Caudate nucleus (tissue), 63 donors: ENCODE measurements at places on chromosomes 5 and 9.

GRCh38 chr9:36897478-36897877, 136.6 kb downstream of the PAX5 start:
- no peak for DNase-seq

DNA sequence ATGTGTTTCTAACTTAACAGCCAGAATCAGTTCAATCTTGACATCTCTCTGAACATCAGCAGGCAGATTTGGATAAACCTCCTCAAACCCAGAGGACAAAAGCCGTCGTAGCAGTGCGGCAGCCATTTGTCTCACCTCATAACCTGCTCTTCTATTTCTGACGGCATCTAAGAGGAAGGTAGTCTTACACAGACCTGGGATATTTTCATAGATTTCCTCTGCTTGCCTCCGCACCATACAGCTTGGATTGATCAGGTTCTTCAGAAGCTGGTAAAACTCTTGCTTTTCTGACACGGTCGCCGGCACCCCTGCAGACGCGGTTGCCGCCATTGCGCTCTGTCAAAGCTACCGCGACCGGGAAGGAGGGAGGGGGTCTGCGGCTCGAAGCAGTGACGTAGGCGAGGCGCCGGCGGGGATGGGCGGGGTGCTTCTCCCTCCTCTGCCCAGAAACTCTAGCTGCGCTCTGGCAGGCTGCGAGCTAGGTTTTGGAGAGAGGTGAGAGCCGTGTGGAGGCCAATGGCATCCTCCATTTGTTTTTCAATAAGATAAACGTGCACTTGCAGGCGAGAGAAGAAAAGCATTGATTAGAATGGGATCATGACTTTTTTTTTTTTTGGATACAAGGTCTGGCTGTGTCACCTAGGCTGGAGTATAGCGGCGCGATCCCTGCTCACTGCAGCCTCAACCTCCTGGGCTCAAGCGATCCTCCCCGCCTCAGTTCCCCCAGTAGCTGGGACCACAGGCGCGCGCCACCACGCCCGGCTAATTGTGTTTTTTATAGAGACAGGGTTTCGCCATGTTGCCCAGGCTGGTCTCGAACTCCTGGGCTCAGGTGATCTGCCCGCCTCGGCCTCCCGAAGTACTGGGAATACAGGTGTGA, at the start of gene RANBP6:
TSS of gene RANBP6 (minus strand) at position 347 of the 880 bp plus-strand sequence. CDS start at position 330, 17 bp downstream.
- peak; percentile 86 for DNase-seq

GRCh38 chr9:136056546-136057235, 38.4 kb downstream of the NACC2 start:
- no peak for DNase-seq

- DNase-seq = no peak
Measured at GRCh38 chr5:113824307-113824706, 310.8 kb downstream of the YTHDC2 start.

GRCh38 chr5:106962464-106963230, 708.1 kb downstream of the EFNA5 start:
- DNase-seq = no peak

- no peak for DNase-seq
Measured at GRCh38 chr9:18604767-18605730, 131.1 kb downstream of the ADAMTSL1 start.

GRCh38 chr9:75149841-75150241, 61.5 kb downstream of the OSTF1 start:
- no peak for DNase-seq

DNA sequence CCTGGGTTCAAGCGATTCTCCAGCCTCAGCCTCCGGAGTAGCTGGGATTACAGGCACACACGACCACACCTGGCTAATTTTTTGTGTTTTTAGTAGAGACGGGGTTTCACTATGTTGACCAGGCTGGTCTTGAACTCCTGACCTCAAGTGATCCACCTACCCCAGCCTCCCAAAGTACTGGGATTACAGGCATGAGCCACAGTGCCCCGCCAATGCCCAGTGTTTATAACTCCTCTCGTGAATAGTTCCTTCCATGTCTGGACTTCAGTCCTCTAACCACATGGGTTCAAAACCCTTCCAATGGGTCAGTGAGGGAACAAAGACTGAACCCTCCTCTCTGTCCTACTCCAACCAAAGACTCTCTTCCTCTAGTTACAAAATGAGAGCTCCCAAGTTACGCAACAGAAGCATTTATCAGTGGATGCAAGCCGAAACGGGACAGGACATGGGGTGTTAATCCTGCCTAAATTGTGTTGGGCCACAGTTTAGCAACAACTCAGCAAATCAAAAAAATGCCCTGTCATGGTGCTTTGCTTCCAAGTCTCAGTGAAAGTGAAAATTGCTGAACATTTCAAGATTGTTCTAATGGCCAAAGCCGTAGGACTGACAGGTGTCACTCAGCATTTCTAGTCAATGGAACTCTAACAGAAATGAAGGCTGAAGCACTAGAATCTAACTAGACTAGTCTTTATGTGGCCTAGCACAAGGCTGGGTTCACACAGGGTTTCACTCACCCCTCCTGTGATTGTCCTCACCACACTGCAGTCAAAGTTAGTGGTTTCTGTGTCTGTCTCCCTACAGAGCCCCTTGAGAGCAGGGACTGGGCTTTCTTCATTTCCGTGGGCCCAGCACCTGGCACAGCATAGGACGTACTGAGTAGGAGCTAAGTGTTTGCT, 3.2 kb upstream of the TMEM245 start:
- no peak for DNase-seq

GRCh38 chr9:91085517-91086291, 276.0 kb downstream of the AUH start:
- no peak for DNase-seq

GRCh38 chr9:69857131-69857530, 36.5 kb downstream of the CFAP95 start:
- DNase-seq = no peak

GRCh38 chr9:76785501-76785900, 21.3 kb downstream of the PCA3 start:
- no peak for DNase-seq

- no peak for DNase-seq
Measured at GRCh38 chr9:80233906-80234305, 662.1 kb downstream of the TLE4 start.

DNA sequence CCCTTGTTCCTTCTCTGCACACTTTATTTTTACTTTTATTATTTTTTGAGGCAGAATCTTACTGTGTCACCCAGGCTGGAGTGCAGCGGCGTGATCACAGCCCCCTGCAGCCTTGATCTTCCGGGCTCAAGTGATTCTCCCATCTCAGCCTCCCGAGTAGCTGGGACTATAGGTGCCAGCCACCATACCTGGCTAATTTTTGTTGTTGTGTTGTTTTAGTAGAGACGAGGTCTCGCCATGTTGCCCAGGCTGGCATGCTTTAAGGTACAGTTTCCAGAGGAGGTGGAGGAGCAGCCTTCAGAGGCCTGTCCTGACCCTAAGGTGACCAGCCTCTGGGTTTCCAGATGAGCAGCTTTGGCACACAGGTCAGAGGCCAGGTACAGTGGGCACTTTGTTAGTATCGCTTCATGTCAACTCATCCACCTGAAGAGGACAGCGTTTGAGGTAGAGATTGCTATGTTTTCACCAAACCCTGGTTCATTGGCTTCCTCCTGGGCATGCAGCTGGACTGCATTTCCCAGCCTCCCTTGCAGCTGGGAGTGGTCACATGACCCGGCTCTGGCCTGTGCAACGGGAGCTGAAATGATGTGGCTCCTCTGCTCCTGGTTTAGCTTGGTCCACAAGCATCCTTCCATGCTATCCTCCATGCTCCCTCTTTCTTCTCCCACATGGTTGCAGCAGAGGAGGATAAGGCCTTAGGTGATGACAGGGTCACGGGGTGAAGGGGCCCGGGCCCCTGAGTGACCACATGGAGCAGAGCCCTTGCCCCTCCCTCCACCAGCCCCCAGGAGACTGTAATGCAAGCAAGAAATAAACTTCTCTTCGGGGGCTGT, 139.3 kb upstream of the IER5L start:
- no peak for DNase-seq

DNA sequence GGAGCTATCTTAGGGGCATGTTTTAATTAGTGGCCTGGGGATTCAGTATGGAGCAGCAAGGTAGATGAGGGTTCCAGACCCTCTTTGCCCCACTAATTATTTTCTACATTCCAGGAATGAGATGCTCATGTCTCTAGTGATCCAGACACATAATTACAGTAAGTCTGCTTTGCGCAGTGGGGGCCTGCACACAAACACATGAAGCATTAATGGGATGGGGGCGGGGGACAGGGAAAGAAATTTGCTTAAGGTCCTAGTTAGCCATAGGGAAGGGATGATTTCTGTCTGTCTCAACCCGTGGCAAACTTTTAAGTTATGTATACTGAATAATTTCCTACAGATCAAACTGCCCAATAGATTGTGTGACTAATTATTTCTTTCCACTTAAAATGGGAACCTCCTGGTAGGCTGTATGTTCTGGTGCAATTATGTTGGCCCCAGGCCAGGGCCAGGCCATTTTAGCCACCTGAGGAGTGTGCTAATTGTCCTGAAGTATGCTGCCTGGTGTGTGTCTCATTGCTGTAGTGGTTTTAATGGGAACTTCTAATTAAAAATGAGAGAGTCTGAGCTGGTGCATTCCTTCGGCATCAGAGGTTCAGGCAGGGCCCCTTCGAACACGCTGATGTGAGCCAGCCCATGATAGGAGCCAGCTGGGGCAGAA, 134.4 kb downstream of the PTTG1 start:
- DNase-seq = no peak

DNA sequence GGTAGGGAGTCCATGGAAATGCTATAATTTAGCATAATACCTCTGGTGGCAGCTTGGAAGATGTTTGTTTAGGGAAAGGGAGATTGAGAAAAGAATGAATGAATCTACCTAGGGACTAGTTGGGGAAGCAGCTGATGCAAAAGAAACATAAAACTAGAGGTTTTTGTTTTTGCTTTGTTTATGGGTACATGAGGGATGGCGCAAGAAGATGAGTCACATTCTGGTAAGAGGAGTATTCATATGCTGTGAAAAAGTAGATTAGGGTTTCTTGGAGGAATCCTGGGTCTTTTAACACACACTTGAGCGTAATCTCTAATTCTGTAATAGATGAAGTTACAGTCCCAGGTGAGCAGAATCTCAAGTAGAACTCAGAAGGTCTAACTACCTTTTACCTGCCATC, 17.1 kb downstream of the C9orf43 start:
- DNase-seq = no peak

DNA sequence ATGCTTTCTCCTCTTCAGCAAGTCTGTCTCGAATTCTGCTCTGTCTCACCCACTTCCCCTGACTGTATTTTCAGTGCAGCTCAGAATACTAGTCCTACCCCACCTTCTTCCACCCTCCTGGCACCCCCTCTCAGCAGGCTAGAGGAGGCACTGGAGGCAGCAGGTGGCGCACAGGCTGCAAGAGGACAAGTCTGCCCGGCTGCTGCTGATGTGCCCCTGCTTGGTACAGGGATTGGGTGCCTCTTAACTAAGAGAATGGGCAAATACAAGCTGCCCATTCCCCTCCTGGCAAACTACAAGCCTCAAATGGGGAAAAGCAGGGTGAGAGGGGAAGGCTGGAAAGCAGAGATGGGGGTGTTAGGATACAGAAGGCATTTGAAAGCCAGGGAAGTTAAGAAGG, 5.1 kb downstream of the TLN1 start:
- DNase-seq = no peak

DNA sequence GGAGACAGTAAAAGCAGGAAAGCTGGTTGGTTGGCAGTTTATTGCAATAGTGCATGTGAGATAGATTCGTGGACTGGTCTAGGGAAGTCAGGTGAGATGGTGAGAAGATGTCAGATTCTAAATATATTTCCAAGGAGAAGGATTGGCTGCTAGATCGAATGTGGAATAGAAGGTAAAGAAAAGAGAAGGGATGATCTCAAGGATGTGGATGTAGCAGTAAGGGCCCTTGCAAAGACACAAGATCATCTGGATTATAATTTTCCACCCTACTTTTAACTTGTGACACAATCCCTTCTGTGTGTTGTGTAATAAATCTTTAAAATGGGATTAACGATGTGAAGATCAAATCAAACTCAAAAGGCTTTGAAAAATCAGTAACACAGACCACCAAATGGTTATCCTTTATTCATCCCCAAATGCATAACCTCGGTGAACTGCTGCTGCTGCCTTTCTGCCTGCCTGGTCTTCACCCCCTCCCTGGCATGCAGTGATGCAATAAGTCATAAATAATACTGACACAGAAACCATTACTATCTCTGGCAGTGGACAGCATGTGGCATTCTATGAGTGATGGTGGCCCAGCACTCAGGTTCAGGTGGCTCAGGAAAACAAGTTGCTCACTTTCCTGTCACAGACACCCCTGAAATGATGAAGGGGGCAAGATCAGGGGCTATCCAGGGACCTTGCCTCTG, 178.4 kb downstream of the FAM114A2 start:
- DNase-seq = no peak

GRCh38 chr5:126847826-126848251, 70.9 kb downstream of the LMNB1 start:
- DNase-seq = no peak

GRCh38 chr5:141701360-141702119, 19.5 kb upstream of the ARAP3 start:
- peak; percentile 26 for DNase-seq

- DNase-seq = no peak
Measured at GRCh38 chr5:142425286-142426065, 100.7 kb upstream of the SPRY4 start.

- DNase-seq = no peak
Measured at GRCh38 chr5:32785611-32786254, 74.6 kb downstream of the NPR3 start.

DNA sequence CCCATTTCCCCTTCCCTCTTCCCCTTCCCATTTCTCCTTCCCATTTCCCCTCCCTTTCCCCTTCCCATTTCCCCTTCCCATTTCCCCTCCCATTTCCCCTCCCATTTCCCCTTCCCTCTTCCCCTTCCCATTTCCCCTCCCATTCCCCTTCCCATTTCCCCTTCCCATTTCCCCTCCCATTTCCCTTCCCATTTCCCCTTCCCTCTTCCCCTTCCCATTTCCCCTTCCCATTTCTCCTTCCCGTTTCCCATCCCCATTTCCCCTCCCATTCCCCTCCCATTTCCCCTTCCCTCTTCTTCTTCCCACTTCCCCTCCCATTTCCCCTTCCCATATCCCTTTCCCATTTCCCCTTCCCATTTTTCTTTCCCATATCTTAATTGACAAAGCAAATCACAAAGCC, 109.0 kb downstream of the OLFM1 start:
- no peak for DNase-seq

- DNase-seq = no peak
Measured at GRCh38 chr5:132773601-132774355, 3.3 kb downstream of the SEPTIN8 start.

DNA sequence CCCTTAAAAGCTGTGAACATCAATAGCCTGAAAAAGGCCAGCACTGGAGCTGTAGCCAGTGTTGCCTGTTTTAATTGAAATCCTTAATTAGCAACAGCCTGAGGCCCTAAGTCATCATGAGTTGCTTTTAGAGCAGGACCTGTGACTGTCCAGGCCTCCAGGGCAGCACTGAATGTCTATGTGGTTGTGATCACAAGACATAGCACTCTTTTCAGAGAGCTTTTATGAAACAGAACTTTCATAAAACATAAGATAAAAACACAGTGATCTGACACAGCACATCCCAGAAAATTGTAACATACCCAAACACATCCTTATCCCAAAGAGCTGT, 85.5 kb upstream of the MYO10 start:
- DNase-seq = no peak
